ENCODE measurements at places on chromosomes 1 and 21.

DNA sequence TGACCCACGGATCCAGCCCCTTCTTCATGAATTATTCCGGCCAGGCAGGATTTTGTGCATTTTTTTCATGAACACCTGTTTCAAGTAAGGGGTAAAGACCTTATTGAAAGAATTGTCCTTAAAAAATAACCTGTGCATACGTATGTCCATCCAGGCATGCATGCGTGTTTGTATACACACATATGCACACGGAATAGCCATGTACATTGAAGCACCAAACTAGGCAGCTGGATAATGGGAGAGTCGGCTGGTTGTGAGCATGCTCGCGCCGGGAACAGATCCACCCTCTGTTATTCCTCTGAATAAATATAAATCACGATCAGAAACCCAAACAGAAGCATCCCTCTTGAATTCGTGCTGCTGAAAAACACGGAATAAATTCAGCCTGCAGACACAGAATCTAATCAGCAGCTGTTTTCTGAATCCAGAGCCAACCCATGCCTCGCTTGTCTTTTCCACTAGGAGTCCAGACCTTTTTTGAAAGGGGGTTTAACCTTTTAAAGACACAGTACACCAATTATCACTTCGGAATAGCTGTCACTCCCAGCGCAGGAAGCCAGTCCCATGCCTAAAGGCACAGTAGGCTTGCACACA is at the start of gene HIVEP3:
HIVEP3 (minus strand) TSS at position 473 of the 594 bp plus-strand sequence.
- peak; percentile 70 for DNase-seq

DNA sequence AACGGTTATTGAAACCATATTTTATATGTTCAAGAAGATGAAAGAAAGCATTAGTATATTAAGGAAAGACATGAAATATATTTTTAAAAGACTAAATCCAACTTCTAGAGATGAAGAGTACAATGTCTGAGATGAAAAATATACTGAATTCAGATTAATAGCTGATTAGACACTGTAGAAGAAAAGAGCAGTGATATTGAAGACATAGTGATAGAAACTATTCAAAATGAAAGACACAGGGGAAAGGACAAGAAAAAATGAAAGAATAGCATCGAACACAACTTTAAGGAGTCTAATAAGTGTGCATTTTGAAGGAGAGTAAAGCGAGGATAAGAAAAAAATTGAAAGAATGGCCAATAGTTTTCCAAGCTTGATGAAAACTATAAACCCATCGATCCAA is 11.2 kb upstream of the IFNAR1 start:
- no peak for DNase-seq

GRCh38 chr1:89475269-89475668 is 49.4 kb upstream of the LRRC8B start:
- DNase-seq = no peak

- DNase-seq = no peak
Observed at GRCh38 chr21:39688010-39688409, 57.0 kb upstream of the IGSF5 start.

- no peak for DNase-seq
Observed at GRCh38 chr1:109790735-109791494, 27.2 kb upstream of the EPS8L3 start.

DNA sequence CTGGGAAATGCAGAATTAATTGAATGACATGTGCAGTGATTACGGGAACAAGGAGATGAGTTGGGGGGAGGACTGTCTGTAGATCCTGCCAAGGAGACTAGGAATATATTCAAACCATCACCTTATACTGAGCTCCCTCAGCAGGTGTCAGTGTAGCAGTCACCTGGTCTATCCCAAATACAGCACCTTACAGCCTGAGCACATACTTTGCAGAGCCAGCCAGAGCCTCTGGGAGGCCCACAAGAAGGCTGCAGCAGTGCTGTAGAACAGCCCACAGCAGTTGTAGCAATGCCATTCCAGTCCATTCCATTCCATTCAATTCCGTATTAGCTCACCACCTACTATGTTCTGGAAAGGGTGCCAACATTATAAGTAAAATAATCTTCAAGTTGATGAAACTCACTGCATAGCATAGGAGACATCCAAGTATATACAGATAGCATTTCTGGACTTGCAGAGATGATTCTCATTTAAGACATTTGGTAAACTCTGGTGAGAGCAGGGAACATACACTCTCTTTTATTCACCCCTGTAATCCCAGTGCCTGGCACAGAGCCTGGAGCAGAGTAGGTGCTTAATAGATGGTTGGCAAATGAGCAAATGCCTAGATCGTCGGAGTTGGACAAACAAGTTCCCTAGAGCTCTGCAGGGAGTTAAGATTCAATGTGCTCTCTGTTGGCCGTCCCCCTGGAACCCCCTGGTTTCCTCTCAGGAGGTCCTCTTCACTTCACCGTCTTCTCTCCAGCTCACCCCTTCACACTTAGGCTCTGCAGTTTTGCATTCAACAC is 44.7 kb downstream of the KCNC4 start:
- no peak for DNase-seq

GRCh38 chr1:177116941-177117340 is 47.6 kb downstream of the ASTN1 start:
- no peak for DNase-seq

DNA sequence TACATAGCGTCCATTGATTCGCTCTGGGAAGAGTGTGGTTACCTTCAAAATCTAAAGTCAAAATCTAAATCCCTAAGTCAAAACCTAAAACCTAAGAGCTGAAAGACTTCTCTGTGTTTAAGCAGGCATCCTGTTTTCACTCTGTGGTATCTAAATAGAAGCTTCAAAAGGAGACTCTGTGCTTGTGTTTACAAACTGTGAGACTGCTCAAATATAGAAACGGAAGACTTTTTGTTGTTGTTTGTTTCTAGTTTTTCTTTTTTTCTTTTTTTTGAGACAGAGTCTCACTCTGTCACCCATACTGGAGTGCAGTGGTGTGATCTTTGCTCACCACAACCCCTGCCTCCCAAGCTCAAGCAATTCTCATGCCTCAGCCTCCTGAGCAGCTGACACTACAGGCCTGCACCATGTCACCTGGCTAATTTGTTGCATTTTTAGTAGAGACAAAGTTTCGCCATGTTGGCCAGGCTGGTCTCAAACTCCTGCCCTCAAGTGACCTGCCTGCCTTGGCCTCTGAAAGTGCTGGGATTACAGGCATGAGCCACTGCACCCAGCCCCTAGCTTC is 425.9 kb downstream of the SMYD3 start:
- DNase-seq = no peak

GRCh38 chr21:29145354-29145782 is 14.9 kb downstream of the MAP3K7CL start:
- no peak for DNase-seq

GRCh38 chr1:192539297-192540092 is 36.1 kb upstream of the RGS1 start:
- no peak for DNase-seq

- DNase-seq = no peak
Observed at GRCh38 chr21:32240851-32241687, 37.8 kb downstream of the MIS18A start.

DNA sequence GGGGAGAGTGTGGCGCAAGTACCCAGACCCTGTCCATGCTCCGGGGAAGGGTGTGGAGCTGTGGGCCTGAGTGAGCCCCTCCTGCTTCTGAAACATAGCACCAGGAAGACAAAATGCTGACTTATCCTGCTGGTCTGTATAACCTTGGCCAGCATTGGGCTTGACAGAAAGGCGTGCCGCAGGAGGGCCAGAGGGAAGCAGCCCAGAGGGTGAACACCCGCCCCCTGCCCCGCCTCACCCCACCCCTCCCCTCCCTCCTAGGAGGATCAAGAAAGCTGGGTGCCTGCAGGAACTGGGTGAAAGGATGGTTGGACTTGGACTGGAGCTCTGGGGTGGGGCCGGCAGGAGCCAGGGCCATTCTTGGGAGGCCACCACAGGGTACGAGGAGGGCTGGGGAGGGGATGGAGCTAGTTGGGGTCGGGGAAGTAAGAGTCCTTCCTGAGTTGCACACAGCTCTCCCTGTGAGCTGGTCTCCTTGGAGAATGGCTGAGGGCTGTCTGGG is 27.1 kb downstream of the PTPRF start:
- no peak for DNase-seq

- DNase-seq = peak; percentile 40
Observed at GRCh38 chr1:234933475-234933874, 195.2 kb downstream of the TOMM20 start.

- DNase-seq = no peak
Observed at GRCh38 chr1:15573477-15573876, 11.4 kb downstream of the AGMAT start.

DNA sequence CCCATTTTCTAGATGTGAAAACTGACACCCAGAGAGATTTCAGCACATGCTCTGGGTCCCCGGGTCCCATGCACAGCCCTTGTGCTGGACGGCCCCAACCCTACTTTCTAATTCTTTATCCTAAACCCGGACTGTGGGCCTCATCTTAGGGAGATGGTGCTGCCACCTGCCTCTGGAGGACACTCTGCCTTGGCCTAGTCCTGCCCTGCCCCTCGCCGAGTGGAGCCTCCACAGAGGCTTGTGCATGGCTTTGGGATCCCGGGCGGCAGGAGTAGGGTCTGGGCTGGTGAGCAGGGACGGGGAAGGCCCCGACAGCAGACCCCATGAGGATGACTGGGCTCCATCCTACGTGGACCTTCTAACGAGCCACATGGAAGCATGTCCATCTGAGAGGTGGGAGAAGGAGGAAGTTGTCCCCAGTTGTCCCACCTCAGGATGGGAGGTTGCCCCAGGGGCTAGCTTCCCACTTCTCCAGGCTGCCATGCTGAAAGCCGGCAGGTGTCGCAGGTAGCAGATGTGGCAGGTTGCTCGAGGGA is 12.4 kb downstream of the MX2 start:
- no peak for DNase-seq

- DNase-seq = no peak
Observed at GRCh38 chr1:167617153-167618147, 12.6 kb upstream of the RCSD1 start.

DNA sequence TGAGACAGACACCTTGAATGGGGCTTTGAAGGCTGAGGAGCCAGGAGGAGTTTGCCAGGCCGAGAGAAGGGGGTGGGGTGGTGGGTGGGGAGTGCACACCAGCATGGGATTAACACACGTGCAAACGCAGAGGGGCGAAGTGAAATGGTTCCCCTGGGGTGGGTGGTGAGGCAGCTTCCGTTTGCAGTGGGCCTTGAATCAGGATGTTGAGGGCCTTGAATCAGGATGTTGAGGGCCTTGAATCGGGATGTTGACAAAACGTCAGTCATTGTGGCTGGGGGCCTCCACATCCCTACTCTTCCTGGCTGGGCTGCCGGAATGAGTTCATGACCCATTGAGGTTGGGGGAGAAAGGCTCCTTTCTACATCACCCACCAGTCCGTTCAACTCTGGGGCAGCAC is 16.6 kb downstream of the LDLRAP1 start:
- no peak for DNase-seq

DNA sequence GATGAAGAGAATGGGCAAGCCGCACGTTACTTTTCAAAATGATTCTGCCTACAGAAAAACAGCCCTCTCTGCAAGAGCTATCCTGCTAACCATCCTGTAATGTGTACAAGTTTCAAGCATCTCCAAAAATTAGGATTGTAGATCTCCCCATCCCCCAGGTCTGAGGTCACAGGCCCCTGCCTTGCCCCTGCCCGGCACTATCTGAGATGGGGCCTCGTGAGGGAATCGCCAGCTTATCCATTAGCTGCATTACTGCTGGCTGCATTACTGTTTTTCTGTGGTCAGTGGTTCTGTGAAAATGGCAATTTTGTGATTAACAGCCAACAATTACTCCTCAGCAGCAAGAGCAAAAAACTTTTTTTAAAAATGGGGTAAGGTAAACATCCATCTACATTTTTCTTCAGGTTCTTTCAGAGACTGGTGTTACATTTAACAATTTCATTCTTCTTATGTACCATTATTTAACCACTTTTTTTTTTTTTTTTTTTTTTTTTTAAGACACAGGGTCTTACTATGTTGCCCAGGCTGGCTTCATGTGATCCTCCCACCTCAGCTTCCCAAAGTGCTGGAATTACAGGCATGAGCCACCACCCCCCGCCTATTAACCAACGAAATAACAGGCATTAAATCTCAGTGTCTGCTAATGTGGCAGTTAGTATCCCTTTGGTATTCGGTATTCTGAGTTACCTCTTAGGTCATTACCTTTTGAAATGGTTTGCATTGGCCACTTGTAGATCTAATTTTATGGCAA is 83.8 kb downstream of the MRPL37 start:
- no peak for DNase-seq

GRCh38 chr1:200150721-200151120 is 123.2 kb downstream of the NR5A2 start:
- no peak for DNase-seq

GRCh38 chr21:37700641-37701202 is 215.5 kb downstream of the KCNJ6 start:
- DNase-seq = peak; percentile 12

DNA sequence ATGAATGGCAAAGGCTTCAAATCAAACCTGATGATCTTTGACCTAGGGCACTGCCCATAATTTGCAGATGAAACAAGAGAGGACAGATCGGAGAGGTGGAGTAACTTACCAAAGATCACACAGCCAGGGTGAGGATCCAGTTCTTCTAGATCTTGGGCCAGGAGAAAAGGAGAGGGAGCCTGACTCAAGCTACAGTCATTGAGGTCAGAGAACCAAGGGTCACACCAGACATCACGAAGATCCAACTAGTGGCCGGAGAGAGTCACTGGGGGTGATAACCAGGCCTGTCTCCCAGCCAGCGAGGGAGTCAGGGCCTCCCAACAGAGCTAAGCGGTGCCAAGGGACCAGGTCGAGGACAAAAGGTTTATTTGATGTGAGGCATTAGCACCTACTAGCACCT is 115.0 kb downstream of the RIPK4 start:
- DNase-seq = no peak

- DNase-seq = no peak
Observed at GRCh38 chr1:77068013-77068412, 151.2 kb downstream of the PIGK start.

- peak; percentile 96 for DNase-seq
Observed at GRCh38 chr1:25563330-25564215, 20.2 kb downstream of the LDLRAP1 start.

- no peak for DNase-seq
Observed at GRCh38 chr1:223824712-223825111, 21.0 kb downstream of the TP53BP2 start.

DNA sequence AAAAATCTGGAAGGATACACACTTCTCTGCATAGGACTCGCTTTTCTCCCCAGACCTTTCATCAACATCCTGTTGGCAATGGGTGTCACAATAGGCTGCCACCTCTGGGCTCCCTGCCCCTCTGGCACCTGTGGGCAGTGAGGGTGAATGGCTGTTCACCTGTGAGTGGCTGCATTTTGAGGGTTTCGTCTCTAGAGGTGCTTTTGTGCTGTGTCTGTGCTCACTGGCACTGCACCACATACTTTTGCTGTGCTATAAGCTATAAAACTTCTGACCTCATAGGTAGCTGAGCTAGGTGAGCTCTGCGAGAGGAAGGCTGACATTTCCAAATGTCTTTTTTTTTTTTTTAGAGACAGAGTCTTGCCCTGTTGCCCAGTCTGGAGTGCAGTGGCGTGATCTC is 35.9 kb downstream of the SLC30A1 start:
- no peak for DNase-seq

- no peak for DNase-seq
Observed at GRCh38 chr1:107394301-107394700, 253.5 kb downstream of the NTNG1 start.

- no peak for DNase-seq
Observed at GRCh38 chr1:15749399-15750291, 7.3 kb downstream of the TMEM82 start.

- DNase-seq = no peak
Observed at GRCh38 chr1:167060141-167061072, 29.8 kb downstream of the GPA33 start.

GRCh38 chr1:59718064-59718988 is 96.4 kb upstream of the HOOK1 start:
- no peak for DNase-seq

- DNase-seq = no peak
Observed at GRCh38 chr1:167333124-167333523, 112.4 kb downstream of the POU2F1 start.

Data from head of caudate nucleus (tissue), 42 donors.